ACHN (cell line): ENCODE measurements at places on chromosomes 2 and 18.

GRCh38 chr2:228522977-228523376 lies 341.5 kb upstream of the SPHKAP start:
- DNase-seq: no peak

DNA sequence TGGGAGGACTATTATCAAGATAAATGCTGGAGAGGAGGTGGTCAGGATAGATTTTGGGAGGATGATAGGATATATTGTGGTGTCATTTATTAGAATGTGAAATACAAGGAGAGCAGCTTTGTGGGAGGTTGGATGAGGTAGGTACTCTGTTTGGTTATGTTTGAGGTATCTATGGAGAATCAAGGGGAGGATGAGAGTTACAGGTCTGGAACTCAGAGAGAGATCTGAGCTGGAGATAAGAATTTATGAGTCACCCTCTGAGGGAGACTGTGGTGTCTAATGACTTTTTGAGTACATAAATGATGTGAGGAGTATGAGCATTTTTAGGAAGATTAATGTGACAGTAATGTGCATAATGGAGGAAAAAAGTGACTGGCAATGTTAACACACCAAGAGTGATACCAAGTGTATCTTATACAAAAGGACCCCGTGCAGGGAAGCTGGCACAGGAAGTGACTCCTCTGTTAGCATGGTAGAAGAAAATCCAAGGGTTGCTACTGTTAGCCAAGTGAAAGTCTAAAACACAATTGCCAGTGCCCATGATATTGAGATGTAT lies 48.2 kb downstream of the CRIM1 start:
- peak; percentile 90 for DNase-seq

DNA sequence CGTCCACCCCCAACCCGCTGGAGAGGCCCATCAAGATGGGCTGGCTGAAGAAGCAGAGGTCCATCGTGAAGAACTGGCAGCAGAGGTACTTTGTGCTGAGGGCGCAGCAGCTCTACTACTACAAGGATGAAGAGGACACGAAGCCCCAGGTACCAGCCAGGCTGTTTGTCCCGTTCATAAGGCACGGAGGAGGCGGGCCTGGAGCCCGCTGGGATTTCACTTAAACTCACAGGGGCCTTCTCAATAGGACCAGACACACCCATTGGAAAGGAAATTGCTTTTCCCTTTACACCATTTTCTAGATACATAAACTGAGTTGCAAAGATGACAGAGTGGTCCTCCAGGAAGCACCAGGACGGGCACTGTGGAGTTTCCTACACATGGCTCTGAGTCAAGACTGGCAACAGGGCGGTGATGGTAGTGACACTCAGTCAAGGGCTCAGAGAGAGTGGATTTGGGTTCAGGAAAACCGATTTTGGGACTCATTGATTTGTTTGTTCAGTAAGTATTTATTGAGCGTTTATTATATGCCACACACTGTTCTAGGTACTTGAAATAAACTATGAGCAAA lies 40.7 kb downstream of the ARHGAP25 start:
- DNase-seq: no peak

DNA sequence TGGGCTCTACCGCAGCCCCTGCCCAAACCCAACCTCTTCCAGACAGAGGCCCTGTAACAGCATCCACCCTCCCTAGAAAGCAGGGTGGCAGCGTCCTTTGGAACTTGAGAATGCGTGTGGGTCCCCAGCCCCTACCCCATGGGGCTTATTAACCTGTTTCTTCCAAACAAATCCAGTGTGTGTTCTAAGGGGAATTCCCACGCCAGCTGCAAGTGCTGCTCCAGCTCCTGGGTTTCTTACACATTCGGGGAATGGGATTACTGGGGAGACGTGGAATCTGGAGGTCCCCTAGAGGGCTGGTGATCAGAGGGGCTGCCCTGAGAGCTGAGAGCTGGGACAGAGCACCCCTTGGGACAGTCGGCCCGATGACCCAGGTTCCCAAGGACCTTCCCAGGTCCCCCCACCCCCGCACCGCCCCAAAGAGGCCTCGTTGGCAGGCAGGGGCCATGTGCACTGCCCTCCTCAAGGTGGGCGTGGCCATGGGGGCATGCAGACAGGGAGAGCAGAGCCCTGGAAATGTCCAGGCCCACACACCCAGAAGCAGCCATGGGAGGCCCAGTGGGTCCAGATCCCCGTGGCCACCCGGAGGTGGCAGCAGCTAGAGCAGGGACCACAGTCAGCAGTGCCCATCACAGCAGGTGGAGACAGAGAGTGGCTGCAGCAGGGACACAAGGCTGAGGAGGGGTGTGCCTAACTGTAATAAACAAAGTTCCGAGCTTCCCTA lies 18.8 kb upstream of the TEX44 start:
- no peak for DNase-seq

GRCh38 chr2:214549946-214550345 lies 139.1 kb downstream of the VWC2L start:
- no peak for DNase-seq

GRCh38 chr18:8084160-8084559 lies 517.0 kb downstream of the PTPRM start:
- peak; percentile 57 for DNase-seq

GRCh38 chr2:24626131-24626530 lies 135.1 kb downstream of the NCOA1 start:
- no peak for DNase-seq

GRCh38 chr2:89000235-89000634 lies 308.8 kb downstream of the RPIA start:
- DNase-seq: no peak

GRCh38 chr2:88903749-88904353 lies 212.4 kb downstream of the RPIA start:
- DNase-seq: peak; percentile 54

DNA sequence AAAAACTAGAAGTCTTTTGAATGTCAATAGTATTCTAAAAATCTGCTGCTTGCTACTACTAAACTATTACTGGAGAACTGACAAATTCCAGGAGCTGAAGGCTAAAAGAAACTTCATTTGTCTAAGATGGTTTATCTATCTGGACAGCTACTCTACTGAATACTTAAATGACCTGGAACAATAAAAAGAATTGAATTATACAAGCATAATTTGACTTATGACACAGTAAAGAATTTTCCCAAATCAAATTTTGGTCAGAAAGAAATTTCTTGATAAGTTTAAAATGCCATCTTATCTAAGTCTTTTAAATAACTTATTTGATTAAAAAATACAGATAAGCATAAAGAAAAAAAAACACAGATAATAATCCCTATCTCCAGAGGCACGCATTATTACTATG lies 80.2 kb upstream of the ITGA4 start:
- no peak for DNase-seq

DNA sequence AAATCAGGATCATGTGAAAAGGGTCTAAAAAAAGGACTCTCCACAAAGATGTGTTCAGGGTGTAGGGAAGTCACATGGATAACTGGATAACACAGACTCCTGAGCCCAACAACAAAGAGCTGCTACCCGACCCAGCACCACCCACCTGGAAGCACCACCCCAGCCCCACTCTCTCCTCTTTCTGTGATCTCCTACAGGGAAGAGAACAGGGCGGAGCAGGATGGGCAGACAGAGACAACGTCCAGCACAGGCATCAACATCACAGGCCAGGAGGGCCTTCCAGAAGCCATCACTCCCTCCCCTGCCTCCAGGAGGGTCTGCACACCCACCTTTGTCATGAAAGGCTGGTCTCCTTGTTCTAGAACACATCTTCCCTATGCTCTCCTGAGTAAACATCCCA lies 1.3 kb upstream of the CIB4 start:
- DNase-seq: no peak

- DNase-seq: no peak
These were observed 843.6 kb downstream of the TRIB2 start for GRCh38 chr2:13560322-13560721.
